ENCODE measurements at places on chromosomes 1 and 21.

GRCh38 chr1:7967651-7968050 is 6.1 kb downstream of the PARK7 start:
- no peak for DNase-seq

- no peak for DNase-seq
Measured at GRCh38 chr1:2443277-2444137, 31.1 kb upstream of the PEX10 start.

- DNase-seq, result no peak
Measured at GRCh38 chr1:210236386-210236839, 3.8 kb downstream of the SERTAD4 start.

- no peak for DNase-seq
Measured at GRCh38 chr1:34602907-34603306, 151.9 kb upstream of the GJB5 start.

DNA sequence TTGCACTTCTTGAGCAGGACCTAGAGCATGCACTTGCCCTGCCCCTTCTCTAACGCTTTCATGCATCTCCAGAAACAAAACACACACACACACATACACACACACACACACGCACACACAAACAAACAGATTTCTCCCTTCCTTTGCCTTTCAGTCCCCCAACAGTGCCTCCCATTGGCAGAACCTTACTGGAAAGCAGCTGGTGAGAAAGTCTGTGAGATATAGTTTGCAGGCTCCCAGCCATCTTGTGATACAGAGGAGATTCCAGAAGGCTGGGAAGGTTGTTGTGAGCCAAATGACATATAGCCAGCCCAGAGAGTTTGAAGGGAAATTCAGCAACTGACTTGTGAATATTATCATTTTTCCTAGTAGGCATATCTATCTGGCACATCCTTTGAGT is 35.9 kb upstream of the ZRANB2 start:
- no peak for DNase-seq

All from NCI-H2081 treated with DMSO at 0.1 percent for 48 hours (cell line).